Naive thymus-derived CD4-positive, alpha-beta T cell (primary cell): ENCODE measurements at places on chromosomes 11 and 22.

DNA sequence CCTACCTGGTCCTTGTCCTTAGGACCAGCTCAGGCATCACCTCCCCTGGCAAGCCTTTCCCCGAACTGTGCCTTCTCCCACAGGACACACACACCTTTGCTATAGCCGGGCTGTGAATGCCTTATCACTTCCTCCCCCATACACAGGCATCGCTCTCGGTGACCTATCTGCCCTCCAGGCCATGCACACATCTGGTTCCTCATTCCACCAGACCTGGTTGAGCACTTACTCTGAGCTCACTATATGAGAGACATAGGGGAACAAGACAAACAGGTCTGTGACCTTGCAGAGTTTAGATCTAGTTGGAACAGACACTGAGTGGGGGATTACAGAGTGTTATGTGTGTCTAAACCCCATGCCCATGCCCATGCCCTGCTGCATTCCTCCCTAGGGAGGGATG is 3.1 kb upstream of the BCR start:
- DNase-seq: no peak
- peaks cover 16% of the 10 kb centered on the region for H3K4me1 ChIP-seq
- H3K36me3 ChIP-seq: no peaks in the 10 kb centered on the region
- no peak overlapping the region for H3K27ac ChIP-seq
- H3K4me3 ChIP-seq: no peak overlapping the region
- H3K27me3 ChIP-seq: no peaks in the 10 kb centered on the region

GRCh38 chr22:37641561-37641949 is 2.1 kb downstream of the SH3BP1 start:
- peaks cover 56% of the 10 kb centered on the region for H3K4me1 ChIP-seq
- H3K36me3 ChIP-seq: peaks cover 16% of the 10 kb centered on the region
- H3K4me3 ChIP-seq: peak overlapping the region; percentile 71

DNA sequence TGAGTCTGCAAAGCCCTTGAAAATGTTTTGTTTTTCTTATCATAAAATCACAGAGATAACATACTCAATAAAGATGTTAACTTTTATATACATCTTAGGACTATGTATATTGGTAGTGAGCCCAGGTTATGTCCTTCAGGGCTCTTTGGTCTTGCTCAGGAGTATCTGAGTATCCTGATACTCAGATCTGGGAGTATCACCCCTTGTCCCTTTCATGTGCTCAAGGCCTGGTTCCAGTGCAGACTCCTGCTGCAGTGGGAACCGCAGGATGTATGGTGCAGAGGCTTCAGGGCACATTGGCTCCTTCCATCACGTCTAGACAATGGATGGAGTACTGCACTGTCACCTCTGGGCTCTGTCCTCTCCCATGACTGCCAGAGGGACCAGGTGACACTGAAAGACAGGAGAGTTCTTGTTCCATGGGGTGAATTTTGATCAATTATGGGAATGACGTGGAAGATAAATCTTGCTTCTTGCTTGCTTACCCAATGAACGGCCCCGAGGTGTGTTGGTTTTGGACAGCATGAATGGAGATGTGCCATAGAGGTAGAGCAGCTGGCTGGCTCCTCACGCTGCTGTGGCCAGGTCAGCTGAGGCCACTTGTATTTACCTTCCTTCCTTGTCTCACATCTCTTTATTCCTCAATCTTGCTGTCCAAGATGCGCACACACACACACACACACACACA is 215.5 kb downstream of the ARHGAP42 start:
- no peaks in the 10 kb centered on the region for H3K4me1 ChIP-seq
- DNase-seq: no peak
- H3K4me3 ChIP-seq: no peak overlapping the region
- no peaks in the 10 kb centered on the region for H3K36me3 ChIP-seq
- H3K27ac ChIP-seq: no peak overlapping the region

GRCh38 chr11:129425214-129425613 is 49.6 kb downstream of the BARX2 start:
- no peaks in the 10 kb centered on the region for H3K36me3 ChIP-seq
- H3K4me1 ChIP-seq: no peaks in the 10 kb centered on the region
- H3K27me3 ChIP-seq: no peaks in the 10 kb centered on the region
- no peak overlapping the region for H3K27ac ChIP-seq
- H3K4me3 ChIP-seq: no peak overlapping the region

GRCh38 chr11:119709638-119710346 is 19.2 kb downstream of the NECTIN1 start:
- no peak for DNase-seq
- no peaks in the 10 kb centered on the region for H3K27me3 ChIP-seq
- H3K4me1 ChIP-seq: no peaks in the 10 kb centered on the region
- no peak overlapping the region for H3K4me3 ChIP-seq
- no peaks in the 10 kb centered on the region for H3K36me3 ChIP-seq
